ENCODE measurements at places on chromosomes 16 and 17.

DNA sequence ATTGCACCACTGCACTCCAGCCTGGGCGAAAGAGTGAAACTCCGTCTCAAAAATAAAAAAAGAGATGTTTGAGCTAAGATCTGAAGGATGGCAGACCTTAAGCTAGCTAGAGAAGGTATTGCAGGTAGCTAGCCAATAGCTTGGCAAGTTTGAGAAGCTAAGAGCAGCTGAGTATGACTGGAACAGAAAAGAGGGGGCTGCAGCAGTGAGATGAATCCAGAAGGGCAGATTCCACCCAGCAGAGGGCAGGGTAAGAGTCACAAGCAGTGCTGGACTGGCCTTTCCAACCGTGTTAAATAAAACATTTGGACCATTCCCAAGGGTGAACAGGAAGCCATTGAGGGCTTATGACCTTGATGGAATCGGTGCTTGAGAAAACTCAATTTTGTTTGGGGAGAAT, 5.7 kb upstream of the PHAF1 start:
- no peak for DNase-seq

- no peak for DNase-seq
Measured at GRCh38 chr16:85912211-85912974, 13.4 kb downstream of the IRF8 start.

DNA sequence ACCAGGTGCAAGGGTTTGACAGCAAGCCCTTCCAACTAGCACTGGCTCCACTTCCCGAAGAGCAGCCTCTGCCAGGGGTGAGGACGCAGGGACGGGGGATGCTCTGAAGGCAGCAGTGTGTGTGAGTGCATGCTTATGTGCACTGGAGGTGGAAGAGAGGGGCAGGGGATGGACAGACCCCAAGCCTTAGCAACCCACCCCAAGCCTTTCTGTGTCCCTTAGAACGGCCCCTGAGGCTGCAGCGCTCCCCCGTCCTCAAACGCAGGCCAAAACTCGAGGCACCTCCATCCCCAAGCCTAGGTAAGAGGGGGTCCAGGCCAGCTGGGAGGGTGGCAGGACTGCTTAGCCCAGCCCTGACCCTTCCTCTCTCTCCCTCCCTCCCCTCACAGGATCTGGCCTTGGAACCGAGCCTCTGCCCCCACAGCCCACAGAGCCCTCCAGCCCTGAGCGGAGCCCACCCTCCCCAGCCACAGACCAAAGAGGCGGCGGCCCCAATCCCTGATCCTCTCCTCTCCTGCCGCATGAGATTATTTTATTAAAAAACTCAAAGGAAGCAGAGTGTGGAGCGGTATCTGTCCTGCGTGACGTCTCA, 2.9 kb downstream of the ACD start:
- DNase-seq = no peak

- DNase-seq = no peak
Measured at GRCh38 chr17:34991606-34992005, 11.3 kb downstream of the LIG3 start.

DNA sequence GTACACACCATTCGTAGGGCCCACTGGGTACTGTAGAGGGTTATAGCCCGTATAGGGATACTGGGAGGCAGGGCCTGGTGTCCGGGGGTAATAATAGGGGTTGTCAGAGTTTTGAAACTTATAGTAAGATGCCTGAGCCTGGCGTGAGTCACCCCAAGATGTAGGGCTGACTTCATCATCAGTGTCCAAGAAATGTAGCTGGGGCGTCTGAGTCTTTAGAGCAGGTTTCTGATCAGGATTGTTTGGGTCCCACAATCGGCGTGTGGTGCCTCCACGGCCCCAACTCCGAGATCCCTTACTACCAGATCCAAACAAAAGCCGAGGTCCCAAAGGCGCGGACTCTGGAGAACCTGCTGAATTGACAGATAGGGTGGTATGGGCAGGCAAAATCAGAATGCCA, 4.4 kb downstream of the SMG6 start:
- DNase-seq = no peak

GRCh38 chr16:78796221-78796866, 696.9 kb downstream of the WWOX start:
- DNase-seq = no peak

DNA sequence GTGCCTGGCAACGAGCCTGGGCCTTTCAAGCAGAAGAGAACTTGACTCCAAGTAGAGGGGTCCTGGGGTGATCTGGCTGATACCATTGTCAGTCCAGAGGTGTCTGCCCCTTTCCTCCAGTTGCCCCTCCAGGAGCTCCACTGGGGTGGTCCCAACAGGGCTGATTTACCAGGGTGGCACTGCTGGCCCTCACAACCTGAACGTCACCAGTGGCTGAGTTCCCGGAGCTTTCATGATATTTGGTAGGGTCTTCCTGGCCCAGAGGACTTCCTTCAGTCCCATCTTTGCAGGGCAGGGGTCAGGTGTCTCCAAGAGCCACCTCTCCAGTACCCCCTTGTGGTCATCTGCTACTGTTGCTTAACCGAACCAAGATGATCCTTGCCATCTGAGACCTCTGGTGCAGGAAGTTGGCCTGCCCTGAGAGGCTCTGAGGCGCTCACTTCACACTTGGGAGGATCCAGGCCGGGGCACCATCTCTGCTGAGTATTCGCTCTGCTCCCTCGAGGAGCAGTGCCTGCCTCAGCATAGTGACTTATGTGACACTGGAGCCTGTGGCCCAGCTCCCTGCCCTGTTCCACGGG, 3.5 kb downstream of the LIMD2 start:
- DNase-seq = no peak

DNA sequence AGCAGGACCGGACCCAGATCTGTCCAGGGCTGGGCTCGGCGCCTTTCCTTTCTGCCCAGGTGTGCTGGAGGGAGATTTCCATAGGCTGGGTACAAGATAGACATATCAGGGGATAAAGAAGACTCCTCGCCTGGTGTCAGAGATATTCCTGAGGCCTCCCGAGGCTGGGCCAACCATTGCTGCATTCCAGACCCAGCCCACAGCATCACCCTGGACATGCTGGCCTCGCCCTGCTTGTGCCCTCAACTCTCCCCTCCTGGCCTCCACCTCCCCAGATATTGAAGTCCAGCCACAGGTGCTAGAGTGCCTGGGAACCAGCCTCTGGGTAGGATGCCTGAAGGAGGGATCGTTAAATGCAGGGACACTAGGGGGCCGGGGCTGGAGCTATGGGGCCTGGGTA, 2.1 kb downstream of the CD300LG start:
- no peak for DNase-seq

DNA sequence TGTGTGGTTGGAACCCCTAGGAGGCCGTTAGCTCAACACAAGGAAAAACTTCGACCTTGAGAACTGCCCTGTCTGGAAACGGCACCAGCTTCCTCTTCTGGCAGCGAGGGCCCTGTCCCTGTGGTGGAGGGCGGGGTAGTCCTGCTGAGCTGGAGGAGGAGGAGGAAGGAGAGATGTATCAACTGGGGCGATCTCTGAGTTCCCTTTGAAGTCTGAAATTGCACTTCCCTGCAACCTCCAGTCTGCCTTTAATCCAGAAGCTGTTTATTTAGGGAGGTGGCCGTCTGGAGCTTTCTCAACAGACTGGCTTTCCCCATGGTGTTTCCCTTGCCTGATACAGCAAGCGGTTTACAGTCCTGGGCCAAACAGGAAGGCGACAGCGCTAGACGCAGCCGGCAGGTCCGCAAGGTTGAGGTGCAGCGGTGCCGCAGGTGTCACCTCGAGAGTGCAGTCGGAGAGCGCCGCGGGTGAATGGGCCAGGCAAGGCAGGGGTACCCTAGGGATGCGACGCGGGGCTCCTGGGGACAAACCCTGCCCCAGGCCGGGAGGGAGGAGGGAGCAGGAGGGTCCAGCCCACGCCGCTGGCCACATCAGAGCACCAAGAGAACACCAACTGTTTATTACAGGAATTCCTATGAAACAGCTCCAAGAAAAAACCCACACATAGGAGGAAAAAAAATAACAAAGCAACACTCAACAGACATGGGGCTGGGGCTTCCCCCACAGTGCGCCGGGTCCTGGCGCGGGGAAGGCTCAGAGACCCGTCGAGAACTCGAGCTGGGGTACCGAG, 11.4 kb upstream of the MRPS23 start:
- no peak for DNase-seq

GRCh38 chr16:69466547-69466946, 42.1 kb downstream of the CYB5B start:
- no peak for DNase-seq

DNA sequence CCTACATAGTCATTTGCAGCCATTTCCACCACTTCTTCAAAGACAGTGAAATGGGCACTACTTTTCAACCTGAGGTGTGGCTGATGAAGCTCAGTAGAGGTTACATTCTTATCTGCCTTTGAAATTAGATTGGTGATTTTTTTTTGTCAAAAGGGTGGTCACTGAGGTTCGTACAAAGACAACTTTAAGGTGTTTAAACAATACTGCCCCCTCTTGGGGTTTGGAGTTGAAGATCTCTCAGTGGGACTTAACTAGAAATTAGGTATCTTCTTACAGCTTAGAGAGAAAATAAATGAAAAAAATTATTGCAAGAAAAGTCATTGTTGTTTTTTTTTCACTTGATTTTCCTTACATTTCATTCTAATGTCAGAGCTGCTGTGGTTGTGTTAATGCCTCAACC, 713.2 kb downstream of the CDH11 start:
- DNase-seq = no peak

- DNase-seq = no peak
Measured at GRCh38 chr17:21268596-21269188, 15.5 kb upstream of the NATD1 start.

GRCh38 chr17:76365256-76365903, 11.7 kb upstream of the PRPSAP1 start:
- DNase-seq = no peak

Measured in NCI-H2081 treated with DMSO at 0.1 percent for 48 hours (cell line).